Activated CD4-positive, alpha-beta T cell treated with anti-CD3 and anti-CD28 coated beads, Interleukin-2, amount 50 U/mL, for 1 hour (primary cell): ENCODE measurements at places on chromosomes 3 and 15.
A peak's percentile ranks its signal among the peaks of the same experiment; 100 is the strongest.

DNA sequence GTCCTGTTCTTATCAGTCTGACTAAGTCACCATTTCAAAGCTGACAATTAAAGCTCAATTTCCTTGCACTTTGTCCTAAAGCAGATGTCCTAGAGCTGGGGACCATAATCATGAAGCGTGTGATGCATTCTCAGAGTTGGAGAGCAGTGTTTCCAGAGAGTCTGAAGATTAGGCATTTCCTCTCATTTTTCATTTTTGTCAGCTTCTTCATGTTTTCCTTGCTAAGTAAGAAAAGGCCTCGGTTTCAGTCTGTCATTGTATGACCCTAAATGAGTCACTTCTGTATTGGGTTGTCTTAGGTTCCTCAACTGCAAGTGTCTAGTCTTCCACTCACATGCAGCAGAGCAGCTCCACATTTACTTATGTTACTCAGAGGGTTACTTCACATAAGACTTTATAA is 257.2 kb upstream of the TPRG1 start:
- no peak for DNase-seq

DNA sequence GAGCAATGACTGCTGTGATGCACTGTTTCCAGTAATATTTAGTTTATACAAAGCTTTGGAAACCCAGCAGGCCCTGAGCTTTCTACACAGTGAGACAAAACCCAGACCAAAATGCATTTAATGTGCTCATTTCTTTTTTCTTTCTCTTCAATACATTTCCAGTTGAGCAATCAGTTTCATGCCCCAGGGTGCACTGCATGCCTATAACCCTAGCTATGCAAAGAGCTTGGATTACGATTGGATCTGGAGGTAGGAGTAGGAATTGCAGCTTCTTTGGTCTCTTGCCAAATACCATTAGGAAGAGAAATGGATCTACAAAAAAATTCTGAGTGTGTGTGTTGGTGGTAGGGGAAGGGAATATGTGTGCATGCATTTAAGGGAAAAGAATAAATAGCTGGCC is 1001.4 kb downstream of the SQOR start:
- DNase-seq: no peak

DNA sequence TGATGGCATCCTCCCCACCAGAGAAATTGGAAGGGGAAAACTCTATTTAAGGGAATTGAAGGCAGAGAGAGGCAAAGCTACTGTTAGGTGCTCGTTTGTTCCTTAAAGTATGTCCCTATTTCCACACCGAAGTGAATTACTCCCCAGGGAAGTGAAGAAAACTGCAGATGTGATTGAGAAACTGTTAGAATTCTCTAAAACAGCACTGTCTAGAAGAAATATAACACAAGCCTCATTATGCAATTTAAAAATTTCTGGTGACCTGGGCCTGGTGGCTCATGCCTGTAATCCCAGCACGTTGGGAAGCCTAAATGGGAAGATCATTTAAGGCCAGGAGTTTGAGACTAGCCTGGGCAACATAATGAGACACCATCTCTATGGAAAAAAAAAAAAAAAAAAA is 305.0 kb downstream of the SHQ1 start:
- DNase-seq: no peak

GRCh38 chr3:120114376-120114775 is 20.1 kb upstream of the GSK3B start:
- DNase-seq: no peak

DNA sequence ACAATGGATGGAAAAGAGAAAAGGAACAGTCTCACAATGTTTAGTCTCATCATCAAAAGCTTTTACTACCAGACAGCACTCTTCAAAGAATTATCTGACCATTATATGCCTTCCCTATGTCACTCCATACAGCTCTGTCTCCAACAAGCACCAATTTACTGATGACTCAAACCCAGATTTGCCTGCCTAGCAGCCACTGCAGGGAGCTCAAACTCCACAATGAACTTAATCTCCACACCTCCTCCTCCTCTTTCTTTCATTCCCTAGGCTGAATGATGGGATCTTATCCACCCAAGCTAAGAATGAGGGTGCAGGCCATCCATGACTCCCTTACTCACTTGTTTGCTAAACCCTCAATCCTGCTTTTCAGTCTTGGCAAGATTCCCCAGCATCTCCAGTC is 45.5 kb downstream of the NBEAL2 start:
- no peak for DNase-seq

DNA sequence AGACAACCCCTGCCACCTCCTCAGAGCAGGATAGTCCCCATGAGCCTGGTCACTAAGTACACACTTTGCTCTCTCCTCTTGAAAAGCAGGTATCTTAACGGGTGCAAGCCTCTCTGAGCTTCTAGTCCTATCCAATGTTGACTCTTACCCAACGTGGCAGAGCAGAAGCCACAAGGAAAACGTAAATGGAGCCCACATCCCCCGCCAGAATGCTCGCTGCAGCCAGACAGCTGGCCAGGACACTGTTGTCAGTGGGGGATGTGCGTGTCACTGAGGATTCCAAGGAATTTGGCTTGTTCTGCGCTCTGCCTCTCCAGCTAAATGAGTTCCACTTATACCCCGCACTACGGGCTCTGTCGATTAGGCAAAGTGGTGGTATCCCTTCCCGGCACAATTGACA is 67.8 kb upstream of the IGF1R start:
- no peak for DNase-seq

GRCh38 chr3:145557405-145557804 is 603.6 kb downstream of the PLOD2 start:
- DNase-seq: no peak

GRCh38 chr3:82745544-82745943 is 984.1 kb upstream of the GBE1 start:
- DNase-seq: no peak

DNA sequence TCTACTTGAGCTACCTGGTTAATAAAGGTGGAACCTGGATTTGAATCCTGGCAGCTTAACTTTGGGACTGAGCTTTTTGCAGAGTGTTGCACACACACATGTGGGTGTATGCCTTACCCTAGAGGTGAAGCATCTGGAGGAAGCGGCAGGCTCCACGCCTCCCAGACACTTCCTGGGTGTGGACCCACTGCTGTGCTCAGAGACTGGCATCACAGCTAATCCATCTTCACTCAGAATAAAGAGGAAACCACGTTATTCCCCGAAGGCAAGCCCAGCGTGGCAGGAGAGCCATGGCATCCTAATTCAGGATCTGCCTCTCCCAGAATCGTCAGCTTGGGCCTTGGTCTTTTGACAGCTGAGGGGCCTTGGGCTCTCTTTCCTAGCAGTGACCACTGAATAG is 25.5 kb downstream of the CCDC13 start:
- DNase-seq: peak; percentile 35

DNA sequence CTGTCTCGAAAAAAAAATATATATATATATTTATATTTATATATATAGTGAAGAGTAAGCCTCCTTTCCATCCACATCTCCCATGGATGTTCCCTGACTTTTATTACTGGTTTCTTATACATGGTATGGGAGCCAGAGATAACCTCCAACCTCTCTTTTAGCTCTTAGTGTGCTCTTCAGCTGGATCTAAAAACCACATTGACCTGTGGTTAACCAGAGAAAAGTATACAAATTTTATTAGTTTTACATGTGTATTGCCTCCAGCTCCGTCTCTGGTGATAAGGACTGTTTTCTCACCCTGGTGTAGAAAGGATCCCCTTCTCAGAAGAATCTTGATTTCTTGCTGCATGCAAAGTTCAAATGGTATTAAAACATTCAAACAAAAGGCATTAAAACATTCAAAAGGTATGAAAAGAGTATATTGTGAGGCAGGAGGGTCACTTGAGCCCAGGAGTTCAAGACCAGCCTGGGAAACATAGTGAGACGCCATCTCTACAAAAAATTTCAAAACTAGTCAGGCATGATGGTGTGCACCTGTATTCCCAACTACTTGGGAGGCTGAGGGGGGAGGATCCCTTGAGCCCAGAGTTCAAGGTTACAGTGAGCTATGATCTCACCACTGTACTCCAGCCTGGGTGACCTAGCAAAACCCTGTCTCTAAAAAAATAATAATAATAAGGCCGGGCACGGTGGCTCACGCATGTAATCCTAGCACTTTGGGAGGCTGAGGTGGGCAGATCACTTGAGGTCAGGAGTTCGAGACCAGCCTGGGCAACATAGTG is 13.5 kb upstream of the TTBK2 start:
- DNase-seq: no peak

GRCh38 chr3:192887701-192888100 is 30.0 kb downstream of the MB21D2 start:
- DNase-seq: no peak

- DNase-seq: no peak
These were observed 14.7 kb upstream of the LRRFIP2 start for GRCh38 chr3:37189109-37189508.

GRCh38 chr3:3847994-3848922 is 49.0 kb downstream of the LRRN1 start:
- DNase-seq: no peak

DNA sequence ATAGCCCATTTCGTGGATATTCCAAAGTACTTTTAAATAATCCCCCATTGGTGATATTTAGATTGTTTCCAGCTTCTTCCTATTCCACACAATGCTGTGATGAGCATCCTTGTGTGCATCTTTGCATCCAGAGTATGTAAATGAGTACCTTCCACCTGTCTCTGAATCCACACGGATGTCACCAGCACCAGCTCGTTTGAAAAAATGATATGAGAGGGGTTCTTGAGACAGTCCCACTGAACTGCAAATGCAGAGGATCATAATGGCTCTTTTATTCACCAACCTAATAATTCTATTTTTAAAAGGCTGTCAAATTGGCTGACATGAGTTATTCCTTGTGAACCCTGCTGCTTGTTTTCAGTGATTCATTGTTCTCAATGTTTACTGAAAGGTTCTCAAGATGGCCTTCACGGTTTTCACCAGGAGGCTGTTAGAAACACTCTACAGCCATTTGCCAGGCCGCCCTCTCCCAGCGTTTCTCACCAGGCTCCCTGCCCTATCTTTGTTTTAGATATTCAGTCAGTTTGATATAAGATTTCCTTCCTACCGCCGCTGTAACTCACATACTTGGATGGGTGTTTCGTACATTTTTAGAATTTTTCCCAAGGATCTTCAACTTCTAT is 96.7 kb upstream of the PTPRG start:
- no peak for DNase-seq

DNA sequence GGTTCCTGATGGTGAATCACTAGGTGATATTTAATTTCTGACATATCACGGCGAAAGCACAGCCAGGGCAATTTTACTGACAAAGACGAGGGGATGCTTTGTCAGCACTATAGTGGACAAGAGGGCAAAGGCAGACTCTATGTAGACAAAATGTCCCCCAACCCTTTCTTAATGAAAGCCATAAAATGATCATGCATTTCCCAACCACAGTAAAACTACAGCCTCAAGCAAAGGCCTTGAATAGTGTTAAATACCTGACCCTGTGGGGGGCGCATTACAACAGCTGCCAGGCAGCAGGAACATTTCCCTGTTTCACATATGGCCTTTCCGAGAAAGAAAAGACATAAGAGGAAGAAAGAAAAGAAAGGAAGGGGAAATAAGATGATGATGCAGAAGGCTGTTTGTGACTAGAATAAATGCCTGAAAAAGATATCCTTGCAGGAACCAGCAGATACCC is 49.5 kb downstream of the GLDN start:
- DNase-seq: no peak

GRCh38 chr3:89278302-89279025 is 171.0 kb downstream of the EPHA3 start:
- DNase-seq: no peak

DNA sequence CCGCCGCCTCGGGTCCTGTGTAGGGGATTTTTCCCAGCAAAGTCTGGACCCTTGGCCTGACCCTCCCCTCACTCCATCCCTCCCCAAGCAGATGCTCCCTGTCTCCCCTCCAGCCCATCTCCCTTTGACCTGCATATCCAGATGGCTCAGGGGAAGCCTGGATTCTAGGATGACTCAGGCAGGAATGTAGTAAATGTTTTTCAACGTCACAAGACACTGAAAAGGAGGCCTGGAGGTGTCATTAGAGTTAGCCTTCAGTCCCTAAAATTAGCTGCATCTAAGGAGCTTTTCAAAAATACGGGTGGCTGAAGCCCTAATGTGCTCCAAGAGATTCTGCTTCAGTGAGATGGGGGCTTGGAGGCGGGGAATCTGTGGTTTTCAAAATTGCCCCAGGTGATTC is 7.2 kb downstream of the ACAN start:
- DNase-seq: no peak

DNA sequence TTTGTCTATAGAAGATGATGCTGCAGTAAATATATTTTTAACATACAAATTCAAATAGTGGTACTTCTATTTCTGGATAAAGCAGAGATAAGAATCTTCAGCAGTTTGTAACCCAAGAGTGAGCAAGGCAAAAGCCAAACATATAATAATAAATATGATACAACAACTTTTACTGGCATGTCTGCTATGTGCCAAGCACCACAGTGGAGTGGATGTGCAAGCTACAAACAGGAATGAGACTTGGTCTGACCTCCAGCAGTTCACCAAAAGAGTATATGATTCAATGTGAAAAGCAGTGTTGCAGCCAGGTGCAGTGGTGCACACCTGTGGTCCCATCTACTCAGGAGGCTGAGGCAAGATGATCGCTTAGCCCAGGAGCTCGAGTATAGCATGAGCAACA is 395.6 kb downstream of the EPHB1 start:
- no peak for DNase-seq

GRCh38 chr3:72494626-72495025 is 353.6 kb downstream of the SHQ1 start:
- DNase-seq: no peak

DNA sequence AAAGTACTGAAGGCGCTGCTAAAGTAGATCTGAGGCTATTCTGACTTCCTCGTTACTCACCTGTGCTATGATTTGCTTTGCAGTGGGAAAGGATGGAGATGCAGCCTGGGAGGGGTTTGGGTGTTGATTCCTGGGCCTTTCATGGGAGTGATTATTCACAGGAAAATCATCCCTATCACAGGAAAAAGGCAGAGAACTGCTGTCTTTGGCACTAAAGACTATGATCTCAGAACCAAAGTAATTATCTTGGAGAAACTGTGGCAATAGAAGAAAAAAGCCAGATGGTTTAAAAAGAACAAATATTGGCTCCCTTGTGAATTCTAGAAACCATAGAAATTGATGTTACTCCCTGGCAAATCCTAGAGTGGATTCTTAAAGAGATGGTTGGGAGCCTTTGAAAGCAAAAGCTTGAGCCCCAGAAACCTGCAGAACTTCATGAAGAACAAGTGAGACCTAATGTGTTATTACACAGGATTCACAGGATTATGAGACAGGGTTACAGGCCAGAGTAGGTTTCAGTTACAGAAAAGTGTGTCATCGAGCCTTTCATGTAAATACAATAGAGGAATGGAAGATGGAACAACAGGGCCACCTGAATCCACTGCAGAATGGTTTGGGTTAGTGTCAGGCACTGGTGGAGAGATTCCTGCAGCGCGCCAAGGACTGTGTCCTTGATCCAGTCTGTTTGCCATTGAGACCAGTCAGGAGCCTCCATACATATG is 85.7 kb downstream of the OXNAD1 start:
- DNase-seq: no peak

DNA sequence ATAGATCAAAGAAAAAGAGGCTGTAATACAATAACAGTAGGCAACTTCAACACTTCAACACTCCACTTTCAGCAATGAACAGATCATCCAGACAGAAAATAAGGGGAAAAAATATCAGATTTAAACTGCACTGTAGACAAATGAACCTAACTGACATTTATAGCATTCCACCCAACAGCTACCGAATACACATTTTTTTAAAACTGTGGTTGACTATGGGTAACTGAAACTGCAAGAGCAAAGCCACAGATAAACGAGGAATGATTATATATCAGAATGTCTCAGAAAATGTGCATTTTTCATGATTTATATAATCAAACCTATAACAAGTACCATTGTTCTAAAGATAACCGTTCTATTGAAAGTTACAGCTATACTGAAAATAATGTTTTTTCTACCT is 514.9 kb upstream of the DPPA4 start:
- no peak for DNase-seq
